ENCODE measurements at places on chromosomes 6 and 20.

GRCh38 chr6:154430481-154430919 lies 73.9 kb upstream of the IPCEF1 start:
- no peak for DNase-seq

DNA sequence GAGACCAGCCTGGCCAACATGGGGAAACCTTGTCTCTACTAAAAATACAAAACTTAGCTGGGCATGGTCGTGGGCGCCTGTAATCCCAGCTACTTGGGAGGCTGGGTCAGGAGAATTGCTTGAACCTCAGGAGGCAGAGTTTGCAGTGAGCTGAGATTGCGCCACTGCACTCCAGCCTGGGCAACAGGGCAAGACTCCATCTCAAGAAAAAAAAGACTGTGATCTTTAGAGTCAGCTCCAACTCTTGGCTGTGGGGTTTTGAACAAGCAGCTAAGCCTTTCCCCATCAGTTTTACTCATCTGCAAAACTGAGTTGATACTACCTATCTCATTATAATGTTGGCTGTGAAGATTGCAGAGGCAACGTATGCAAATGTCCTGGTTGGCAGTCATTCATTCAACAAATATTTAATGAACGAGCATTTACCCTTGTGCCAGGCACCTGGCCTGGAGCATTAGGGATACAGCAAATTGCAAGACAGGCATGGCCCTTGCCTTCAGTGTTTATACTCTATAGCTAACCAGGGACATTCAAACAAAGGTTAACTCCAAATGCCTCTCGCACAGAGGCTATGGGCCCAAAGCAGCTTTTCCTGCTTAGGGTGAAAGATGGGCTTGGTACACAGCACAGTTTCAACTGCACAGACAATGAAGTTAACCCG lies 37.8 kb downstream of the ILRUN start:
- peak; percentile 63 for DNase-seq

DNA sequence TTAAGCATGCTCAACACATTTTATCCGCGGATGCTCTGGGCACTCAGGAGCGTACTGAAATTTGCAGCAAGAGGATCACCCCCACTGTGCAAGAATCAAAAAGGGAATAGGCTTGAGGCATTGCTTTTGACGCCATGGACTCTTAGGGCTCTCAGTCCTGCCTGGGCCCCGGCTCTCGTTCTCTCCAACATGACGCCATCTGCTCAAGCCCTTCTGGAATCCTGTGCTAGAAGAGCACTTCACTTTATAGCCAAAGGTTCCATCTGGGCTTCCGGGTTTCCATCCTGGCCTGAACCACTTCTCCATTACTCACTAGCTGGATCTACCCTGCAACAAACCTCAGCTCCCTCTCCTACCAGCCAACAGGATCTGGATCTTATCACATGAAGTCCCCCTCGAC lies 105.3 kb downstream of the FOXF2 start:
- DNase-seq = no peak

GRCh38 chr6:155174576-155175211 lies 89.1 kb upstream of the CLDN20 start:
- peak; percentile 86 for DNase-seq

DNA sequence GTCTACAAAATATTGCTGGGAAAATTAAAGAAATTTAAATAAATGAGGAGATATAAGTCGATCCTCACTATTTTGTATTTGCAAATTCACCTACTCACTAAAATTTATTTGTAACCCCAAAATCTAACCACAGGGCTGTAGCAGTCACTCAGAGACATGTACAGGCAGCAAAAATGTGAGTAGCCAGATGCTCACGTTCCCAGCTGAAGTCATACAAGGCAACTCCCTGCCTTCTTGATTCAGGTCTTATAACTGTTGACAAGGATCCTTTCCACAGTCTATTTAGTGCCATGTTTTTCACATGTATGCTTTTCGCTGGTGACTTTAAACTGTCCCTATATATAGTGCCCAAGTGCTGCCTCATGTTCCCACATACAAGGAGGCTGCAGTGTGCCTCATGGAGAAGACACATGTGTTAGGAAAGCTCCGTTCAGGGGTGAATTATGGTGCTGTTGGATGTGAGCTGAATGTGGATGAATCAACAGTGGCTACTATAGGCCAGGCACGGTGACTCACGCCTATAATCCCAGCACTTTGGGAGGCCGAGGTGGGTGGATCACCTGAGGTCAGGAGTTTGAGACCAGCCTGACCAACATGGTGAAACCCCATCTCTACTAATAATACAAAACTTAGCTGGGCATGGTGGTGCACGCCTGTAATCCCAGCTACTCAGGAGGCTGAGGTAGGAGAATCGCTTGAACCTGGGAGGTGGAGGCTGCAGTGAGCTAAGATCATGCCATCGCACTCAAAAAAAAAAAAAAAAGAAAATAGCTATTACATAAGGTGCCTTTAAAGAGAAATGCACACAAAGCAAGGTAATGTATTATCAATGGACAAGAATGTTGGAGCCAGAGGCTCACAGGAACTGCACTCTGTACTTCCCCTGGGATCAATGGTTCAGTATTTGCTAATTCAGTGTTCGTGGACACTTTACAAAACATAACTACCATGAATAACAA lies 55.3 kb downstream of the STK35 start:
- DNase-seq = no peak

Data from NCI-H2081 (cell line).